ENCODE measurements at places on chromosomes 12 and 14.

DNA sequence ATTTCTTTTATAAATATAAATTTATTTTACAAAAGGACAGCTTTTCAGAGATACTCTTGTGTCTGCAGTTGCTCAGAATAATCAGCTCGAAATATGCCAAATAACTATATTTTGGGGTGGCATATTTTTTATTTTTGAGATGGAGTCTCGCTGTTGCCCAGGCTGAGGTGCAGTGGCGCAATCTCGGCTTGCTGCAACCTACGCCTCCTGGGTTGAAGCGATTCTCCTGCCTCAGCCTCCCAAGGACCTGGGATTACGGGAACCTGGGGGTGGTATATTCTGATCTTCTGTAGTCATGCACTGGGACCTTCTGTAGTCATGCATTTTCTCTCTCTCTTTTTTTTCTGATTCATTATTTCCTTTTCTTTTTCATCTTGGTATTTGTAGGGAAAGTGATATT is 135.0 kb upstream of the AMIGO2 start:
- no peak for DNase-seq

DNA sequence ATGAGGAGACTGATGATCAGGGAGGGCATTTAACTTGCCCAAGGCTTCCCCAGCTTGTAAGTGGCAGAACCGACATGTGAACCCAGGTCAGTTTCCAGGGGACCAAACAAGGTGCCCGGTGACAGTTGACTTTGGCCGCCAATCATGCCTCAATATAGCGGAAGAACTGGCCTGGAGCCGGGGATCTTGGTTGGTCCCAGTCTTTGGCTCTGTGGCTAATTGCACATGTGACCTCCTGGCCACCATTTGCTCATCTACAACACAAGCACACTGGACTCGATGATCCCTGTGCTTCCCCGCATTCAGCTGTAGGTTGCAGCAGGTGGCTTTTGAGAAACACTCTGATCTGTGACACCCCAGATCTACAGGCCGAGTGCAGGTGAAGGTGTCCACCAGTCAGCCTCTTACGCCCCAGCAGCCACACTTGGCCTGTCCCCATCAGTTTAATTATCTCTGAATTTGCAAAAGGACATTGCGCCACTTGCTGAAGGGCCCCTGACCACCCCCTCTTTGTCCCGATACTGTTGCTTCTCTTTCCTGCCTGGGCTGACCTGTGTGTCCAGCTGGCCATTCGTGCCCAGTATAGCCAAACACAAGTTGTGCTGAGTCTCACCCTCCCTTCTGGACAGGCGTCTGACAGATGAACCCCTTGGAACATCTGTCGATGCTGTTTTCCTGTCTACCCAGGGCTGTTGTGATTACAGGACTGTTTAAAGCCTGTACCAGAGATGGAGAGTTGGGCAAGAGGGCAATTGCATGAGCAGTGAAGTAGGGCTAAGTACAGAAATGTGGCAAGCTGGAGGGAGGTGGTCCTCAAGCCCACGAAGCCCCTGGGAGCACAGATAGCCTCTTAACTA is 14.1 kb downstream of the ACACB start:
- DNase-seq = no peak

DNA sequence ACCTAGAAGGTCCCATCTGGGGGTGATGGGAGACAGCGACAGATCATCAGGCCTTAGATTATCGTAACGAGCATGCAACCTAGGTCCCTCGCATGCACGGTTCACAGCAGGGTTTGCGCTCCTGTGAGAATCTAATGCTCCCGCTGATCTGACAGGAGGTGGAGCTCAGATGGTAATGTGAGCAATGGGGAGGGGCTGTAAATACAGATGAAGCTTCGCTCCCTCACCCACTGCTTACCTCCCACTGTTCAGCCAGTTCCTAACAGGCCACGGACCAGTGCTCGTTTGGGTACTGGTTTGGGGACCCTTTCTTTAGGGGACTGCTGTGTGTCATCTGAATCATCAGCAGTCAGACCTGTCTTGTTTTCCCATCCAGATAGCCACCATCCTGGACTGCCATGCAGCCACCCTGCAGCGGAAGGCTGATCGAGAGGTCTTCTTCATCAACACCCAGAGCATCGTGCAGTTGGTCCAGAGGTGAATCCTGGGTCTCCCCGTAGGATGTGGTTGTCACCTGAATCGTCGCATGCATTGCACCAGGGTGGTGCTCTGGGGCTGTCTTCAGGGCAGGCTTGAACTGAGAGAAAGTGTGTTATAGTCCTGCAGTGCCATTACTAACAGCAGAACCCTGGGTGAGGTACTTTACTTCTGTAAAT is 96.2 kb downstream of the ACACB start:
- no peak for DNase-seq

DNA sequence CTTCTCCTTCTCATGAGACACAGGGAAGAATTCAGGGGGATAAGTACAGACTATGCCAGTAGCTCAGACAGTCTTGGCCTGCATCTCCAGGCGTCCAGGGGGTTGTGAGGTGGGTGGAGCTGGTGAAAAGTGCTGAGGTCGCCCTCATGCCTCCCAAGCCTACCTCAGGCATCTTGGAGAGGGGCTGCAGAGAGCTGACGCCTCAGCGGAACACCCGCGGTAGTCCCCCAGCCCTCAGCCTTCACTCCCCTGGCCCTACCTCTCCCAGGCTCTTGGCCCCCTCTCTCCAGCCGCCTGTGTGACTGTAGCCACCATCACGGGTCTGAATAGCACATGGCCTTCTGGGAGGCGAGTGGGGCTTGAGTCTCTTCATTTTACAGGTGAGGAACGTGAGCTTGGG is 59.8 kb upstream of the DLK1 start:
- no peak for DNase-seq

DNA sequence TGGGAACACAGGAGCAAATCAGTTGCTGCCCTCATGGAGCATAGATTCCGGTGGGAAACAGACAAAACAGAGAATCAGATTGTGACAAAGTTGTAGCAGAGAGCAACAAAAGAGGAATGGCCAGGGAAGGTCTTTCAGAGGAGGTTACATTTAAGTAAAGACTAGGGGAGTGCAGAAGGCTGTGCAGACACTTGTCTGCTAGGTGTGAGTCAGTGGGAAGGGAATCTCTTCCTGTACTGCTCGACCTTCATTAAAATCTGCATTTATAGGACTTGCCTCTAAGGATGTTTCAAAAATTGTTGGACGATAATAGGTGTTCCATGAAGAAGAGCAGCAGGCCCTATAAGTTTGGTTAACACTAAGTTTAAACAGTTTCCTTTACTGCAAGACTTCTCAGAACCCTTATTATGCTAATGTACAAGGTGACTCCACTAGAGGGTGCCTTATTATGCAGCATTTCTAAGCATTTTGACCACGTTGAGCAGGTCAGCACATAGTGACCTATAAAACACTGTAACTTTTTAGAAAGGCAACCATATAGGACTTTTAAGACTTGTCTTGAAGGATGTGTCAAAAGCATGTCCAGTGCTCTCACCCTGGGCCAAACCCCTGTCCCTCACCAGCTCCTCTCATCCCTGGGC is 91.8 kb upstream of the RIC8B start:
- DNase-seq = no peak
